GM23248 (cell line): ENCODE measurements at places on chromosomes 2 and 18. TPM values are rescaled to one million over a fixed set of nuclear protein-coding genes. Genes with fewer than 3 reads are reported as not detected.

- H3K4me3 ChIP-seq: no peak overlapping the region
- no peak for DNase-seq
- no peak overlapping the region for H3K27ac ChIP-seq
- no peaks in the 10 kb centered on the region for H3K27me3 ChIP-seq
- H3K36me3 ChIP-seq: no peaks in the 10 kb centered on the region
Observed at GRCh38 chr18:61972389-61973264, 79.8 kb upstream of the RNF152 start.

DNA sequence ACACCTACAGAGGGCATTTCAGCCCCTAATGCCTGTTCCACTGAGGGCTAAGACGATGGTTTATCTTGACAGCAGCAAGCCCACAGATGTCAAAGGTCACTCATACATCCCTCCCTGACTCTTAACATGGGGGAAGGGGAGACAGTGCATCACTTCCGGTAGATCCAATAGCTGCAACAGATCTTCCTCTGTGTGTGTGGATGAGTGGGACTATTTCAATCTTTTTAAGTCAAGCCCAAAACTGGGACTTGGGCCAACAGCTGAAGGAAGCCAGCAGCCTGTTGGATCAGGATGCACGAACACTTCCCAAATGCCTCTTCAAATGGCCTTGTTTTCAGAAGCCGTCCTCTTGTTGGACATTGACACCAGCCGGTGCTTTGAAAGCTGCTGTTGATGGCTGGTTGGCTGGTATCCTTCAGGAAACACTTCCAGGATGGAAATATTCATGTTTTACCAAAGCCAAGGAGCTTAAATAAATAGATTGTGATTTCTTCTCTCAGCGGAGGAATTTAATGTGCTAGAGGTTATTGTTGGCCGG lies 59.2 kb downstream of the IL1R2 start:
- H3K36me3 ChIP-seq: no peaks in the 10 kb centered on the region
- no peaks in the 10 kb centered on the region for H3K27me3 ChIP-seq
- DNase-seq: peak; percentile 76
- H3K27ac ChIP-seq: peak overlapping the region; percentile 89
- no peak overlapping the region for H3K4me3 ChIP-seq

- no peaks in the 10 kb centered on the region for H3K27me3 ChIP-seq
- no peaks in the 10 kb centered on the region for H3K4me1 ChIP-seq
- H3K27ac ChIP-seq: no peak overlapping the region
- H3K4me3 ChIP-seq: no peak overlapping the region
- no peak for DNase-seq
Observed at GRCh38 chr2:3071685-3072263, 305.8 kb downstream of the EIPR1 start.

GRCh38 chr18:47587587-47587986 lies 336.1 kb upstream of the SKOR2 start:
- 0 out of 2 replicates have a peak, but pooled peaks cover 3% of the 10 kb centered on the region for H3K27me3 ChIP-seq
- H3K4me3 ChIP-seq: no peak overlapping the region

GRCh38 chr2:79191816-79192215 lies 32.3 kb upstream of the REG3A start:
- no peaks in the 10 kb centered on the region for H3K27me3 ChIP-seq
- no peaks in the 10 kb centered on the region for H3K4me1 ChIP-seq
- no peak for DNase-seq
- H3K27ac ChIP-seq: no peak overlapping the region
- no peaks in the 10 kb centered on the region for H3K36me3 ChIP-seq
- no peak overlapping the region for H3K4me3 ChIP-seq

GRCh38 chr2:225920621-225921220 lies 521.2 kb downstream of the NYAP2 start:
- no peak for DNase-seq
- H3K27me3 ChIP-seq: no peaks in the 10 kb centered on the region
- no peak overlapping the region for H3K4me3 ChIP-seq
- no peaks in the 10 kb centered on the region for H3K4me1 ChIP-seq

- H3K4me3 ChIP-seq: no peak overlapping the region
- DNase-seq: no peak
- H3K4me1 ChIP-seq: no peaks in the 10 kb centered on the region
- H3K36me3 ChIP-seq: no peaks in the 10 kb centered on the region
- no peaks in the 10 kb centered on the region for H3K27me3 ChIP-seq
Observed at GRCh38 chr18:24386681-24387080, 10.9 kb downstream of the OSBPL1A start.

DNA sequence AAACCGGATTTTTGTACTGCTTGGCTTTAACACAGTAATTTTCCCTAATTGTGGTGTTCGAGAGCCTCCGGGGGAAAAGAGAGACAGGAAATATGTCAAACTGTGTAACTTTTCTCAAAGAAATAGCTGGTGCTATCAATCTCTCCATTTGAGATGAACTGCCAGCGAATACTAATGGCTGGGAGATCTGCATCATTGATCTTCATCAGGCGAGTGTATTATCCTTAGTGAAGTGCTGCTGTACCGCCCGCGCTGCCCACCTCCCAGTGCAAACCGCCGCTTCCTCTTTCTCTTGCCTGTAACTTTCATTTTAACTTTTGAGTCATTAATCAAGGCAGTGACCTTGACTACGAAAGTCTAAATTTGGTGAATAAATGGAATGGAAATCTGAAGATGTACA lies 246.1 kb upstream of the ST6GAL2 start:
- DNase-seq: no peak
- no peaks in the 10 kb centered on the region for H3K4me1 ChIP-seq
- no peaks in the 10 kb centered on the region; the same call in 1 of the 2 replicates for H3K27me3 ChIP-seq
- H3K27ac ChIP-seq: no peak overlapping the region
- no peak overlapping the region for H3K4me3 ChIP-seq

DNA sequence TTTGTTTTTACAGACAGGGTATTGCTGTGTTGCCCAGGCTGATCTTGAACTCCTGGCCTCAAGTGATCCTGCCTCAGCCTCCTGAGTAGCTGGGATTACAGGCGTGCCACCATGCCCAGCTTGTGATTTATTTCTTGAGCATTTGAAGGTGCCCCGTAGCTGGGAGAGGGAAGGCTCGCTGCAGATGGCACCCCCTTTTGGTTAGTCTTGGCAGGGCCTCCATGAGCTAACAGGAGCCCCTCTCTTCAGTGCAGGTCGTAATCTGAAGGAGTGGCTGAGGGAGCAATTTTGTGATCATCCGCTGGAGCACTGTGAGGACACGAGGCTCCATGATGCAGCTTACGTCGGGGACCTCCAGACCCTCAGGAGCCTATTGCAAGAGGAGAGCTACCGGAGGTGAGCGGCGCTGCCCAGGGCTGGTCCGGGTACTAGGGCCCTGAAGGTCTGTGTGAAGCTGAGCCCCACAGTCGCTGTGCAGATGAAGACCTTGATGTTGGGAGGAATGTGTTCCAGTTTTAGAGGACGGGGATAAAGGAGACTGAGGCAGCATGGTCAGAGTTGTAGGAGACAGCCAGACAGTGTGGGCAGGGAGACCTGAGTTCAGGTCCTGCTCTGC lies 6.7 kb downstream of the ASB1 start:
- no peak overlapping the region for H3K4me3 ChIP-seq
- H3K4me1 ChIP-seq: peaks cover 81% of the 10 kb centered on the region
- peak overlapping the region; percentile 100 for H3K27ac ChIP-seq
- H3K27me3 ChIP-seq: no peaks in the 10 kb centered on the region
- H3K36me3 ChIP-seq: peaks cover 26% of the 10 kb centered on the region

GRCh38 chr2:239160226-239161143 lies 240.3 kb downstream of the HDAC4 start:
- no peak overlapping the region for H3K4me3 ChIP-seq
- H3K4me1 ChIP-seq: no peaks in the 10 kb centered on the region
- no peaks in the 10 kb centered on the region for H3K27me3 ChIP-seq
- H3K36me3 ChIP-seq: no peaks in the 10 kb centered on the region
- no peak overlapping the region for H3K27ac ChIP-seq

The TPGS2 gene
- total RNA-seq: 209 and 226 TPM in 2 replicates

The RASGRP3 gene
- total RNA-seq: 0.22 TPM in 1 of 2 replicates, not detected in the other

The MAL gene
- not detected in 2 replicates for total RNA-seq

The AKAIN1 gene
- not detected in 2 replicates for total RNA-seq

The CROCC2 gene
- under 0.01 and 2.4 TPM in 2 replicates for total RNA-seq
